ENCODE measurements at places on chromosomes 7 and 10. TPM values are rescaled to one million over a fixed set of nuclear protein-coding genes. Genes with fewer than 3 reads are reported as not detected.

- no peak for DNase-seq
Measured at GRCh38 chr10:132560241-132560731, 22.7 kb downstream of the INPP5A start.

GRCh38 chr7:152076940-152077933, 51.8 kb downstream of the GALNT11 start:
- no peak for DNase-seq

GRCh38 chr7:74149603-74150002, 24.6 kb upstream of the EIF4H start:
- no peak for DNase-seq

PARD3 gene
- total RNA-seq: 27.8 TPM

DNA sequence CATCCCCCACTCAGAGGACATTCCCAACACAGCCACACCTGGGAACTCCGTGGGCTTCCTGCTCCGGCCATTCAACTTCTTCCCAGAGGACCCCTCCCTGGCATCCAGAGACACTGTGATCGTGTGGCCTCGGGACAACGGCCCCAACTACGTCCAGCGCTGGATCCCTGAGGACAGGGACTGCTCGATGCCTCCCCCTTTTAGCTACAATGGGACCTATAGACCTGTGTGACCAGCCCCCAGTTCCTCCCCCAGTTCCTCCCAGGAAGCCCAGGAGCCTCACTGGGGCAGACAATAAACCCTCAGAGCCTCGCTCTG, 8.6 kb downstream of the AOC1 start:
- no peak for DNase-seq

- DNase-seq: peak; percentile 14
Measured at GRCh38 chr7:126803060-126803665, 449.6 kb downstream of the GRM8 start.

Measured in right cardiac atrium (tissue), 5 donors.